ENCODE measurements at places on chromosomes 2 and 18.

GRCh38 chr18:74226156-74226555 lies 65.6 kb downstream of the CYB5A start:
- no peak for DNase-seq

DNA sequence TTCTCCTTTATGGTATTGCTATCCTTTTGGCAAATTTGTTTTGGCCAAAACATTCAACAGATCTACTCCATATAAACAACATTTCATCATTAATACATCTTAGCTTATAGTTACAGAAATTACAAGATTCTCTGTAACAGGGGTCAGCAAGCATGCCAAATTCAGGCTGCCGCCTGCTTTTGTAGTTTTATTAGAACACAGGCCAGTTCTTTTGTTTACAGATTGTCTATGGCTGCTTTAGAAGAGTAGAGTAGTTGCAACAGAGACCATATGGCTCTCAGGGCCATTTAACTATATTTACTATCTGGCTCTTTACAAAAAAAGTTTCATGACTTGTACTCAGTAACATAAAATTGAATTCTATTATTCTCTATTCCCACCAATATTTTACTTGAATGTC lies 53.9 kb downstream of the LNPK start:
- DNase-seq = no peak

- peak; percentile 93 for DNase-seq
Observed at GRCh38 chr18:49561289-49562193, at the start of gene LIPG. LIPG (plus strand) TSS chr18:49562057; CDS start chr18:49562309, 252 bp downstream.

DNA sequence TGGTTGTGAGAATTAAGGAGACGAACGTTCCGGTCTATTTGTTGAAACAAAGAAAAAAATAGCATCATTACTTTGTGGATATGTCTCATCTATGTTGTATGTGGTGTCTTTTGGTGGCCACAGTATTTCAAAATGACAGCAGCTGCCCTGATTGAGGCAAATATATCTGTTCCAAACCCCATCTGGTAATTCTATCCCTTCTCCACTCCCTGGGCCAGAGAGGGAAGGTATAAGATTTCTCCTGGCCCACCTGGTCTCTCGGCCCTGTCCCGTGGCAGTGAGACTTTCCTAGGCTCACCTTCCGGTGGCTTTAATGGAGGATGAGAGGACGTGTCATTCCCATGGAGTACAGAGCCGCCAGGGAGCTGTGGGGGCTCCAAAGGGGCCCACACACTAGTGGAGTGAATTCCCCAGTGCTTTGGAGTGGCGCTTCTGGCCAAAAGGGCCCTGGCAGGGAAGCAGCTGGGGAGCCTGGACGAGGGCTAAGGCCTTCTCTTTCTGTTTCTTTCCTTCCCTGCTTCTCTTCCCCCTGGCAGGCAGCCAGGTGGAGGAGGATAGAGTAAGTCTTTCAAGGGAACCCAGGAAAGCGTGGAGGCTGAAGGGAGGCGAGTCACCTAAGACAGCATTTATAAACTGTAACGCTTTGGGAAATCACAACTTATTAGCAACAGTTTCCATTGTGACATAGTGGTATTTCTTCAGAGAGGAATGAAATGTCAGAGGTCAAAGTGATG lies 5.6 kb downstream of the FOSL2 start:
- no peak for DNase-seq

DNA sequence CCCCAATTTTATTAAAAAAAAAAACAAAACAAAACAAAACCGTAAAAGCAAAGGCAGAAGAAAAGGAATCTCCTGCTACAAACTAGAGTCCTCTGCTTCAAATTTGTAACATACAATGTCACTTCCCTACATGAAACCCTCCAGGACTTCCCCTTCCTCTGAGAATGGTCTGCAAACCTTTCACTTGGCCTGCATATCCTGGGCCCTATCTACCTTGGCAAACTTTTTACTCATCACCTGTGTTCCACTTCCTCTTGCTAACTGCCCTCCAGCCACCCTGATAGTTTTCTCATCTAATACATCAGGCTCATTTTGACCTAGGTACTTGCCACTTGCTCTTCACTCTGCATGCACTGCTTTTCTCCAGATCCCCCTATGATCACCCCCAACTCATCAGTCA lies 255.5 kb downstream of the ETAA1 start:
- no peak for DNase-seq
